HuH-7.5 (cell line): ENCODE measurements at places on chromosomes 2 and 18.

- DNase-seq = peak; percentile 83
Measured at GRCh38 chr2:226800941-226801784, 1.5 kb upstream of the IRS1 start.

DNA sequence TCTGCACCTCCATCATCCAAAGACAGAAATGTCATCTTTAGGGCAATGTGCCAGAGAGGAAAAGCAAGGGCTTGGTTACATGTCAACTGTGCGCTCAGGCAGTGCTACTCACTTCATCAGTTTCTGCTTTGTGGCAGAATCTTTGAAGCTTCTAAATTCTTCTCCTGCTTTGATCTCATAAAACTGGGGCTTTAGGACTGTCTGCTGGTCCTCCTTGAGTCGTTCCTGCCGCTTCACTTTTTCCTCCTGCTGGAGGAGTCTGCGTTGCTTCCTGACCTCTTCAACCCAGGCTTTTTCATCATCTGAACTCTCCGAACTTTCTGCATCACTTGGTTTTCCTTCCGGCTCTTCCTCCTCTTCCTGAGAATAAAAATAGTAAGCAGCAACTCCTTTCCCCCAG, 100.8 kb downstream of the NOL10 start:
- DNase-seq = no peak

GRCh38 chr2:130842770-130843169, 6.1 kb downstream of the ARHGEF4 start:
- DNase-seq = no peak

- DNase-seq = no peak
Measured at GRCh38 chr18:777021-777420, 35.0 kb downstream of the YES1 start.

DNA sequence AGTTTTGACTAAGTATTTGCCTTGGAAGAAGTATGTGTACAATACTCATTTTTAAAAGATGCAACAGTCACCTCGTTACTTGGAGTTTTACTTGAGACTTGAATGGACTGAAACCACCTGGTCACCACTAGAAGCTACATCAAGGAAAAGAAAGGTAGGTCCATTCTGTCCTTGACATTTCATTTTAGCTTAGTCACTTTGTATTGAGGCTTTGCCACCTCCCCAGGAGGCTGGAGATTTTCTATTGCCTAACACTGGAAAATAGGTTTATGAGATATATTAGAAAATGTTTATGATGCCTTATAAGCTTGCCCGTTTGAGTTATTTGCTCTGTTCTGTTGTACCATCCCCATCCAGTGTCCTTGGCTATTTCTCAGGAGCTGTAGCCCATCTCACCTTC, 107.9 kb upstream of the ETAA1 start:
- no peak for DNase-seq

GRCh38 chr2:10009811-10010781, 33.3 kb upstream of the KLF11 start:
- no peak for DNase-seq

DNA sequence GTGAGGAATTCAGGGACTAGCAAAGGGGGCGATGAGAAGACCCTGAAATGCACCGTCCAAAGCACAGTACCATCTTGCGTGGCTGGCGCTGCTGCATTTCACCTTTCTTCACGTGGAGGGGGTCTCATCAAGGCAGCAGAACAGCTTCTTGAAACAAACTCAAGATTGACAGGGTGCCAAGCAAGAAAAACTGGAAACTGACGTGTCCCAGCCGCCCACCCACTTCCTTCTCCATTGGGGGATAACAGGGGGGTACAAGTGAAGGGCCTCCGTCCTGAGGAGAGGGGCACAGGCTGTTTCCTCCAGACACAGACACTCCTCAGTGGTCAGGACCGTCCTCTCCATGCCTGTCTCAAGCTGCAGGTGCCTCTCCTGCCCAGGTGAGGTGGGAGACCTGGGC, 32.5 kb downstream of the HDAC4 start:
- DNase-seq = no peak

GRCh38 chr2:96926791-96927190, 56.9 kb upstream of the SEMA4C start:
- DNase-seq = no peak

DNA sequence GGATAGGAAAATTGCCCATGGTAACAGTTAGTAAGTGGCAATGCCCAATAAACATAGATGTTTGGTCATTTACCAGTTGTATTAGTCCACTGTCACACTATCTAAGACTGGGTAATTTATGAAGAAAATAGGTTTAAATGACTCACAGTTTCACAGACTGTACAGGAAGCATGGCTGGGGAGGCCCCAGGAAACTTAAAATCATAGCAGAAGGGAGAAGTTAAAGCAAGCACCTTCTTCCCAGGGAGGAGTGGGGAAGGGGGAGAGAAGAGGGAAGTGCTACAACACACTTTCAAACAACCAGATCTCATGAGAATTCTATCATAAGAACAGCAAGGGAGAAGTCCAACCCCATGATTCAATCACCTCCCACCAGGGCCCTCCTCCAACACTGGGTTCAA, 23.4 kb downstream of the NR4A2 start:
- no peak for DNase-seq

GRCh38 chr2:165253178-165253577, 14.0 kb downstream of the SCN2A start:
- DNase-seq = no peak

DNA sequence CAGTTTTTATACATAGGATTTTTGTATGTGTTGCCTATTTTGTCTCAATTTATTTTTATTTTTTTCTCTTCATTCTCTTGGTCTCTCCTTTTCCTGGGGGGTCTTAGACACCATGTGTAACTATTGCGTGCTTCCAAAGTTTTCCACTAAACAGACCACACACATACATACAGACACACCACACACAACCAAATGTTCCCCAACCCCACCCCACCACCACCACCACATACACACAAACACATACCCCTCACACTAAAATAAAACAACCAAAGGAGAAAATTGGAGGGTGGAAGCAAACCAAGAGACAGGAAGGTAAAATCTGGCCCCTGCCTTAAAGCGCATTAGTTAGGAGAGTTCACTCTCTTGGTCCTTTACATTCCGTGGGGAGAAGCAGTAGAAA, 30.0 kb upstream of the ANXA4 start:
- DNase-seq = no peak

- no peak for DNase-seq
Measured at GRCh38 chr2:9941996-9942390, 9.5 kb upstream of the GRHL1 start.

- no peak for DNase-seq
Measured at GRCh38 chr18:45136381-45137086, 455.8 kb downstream of the SETBP1 start.

GRCh38 chr18:70288851-70289328, at the start of gene SOCS6:
Gene SOCS6 (plus strand): TSS chr18:70289045. CDS start chr18:70324669, 35,624 bp downstream.
- no peak for DNase-seq

DNA sequence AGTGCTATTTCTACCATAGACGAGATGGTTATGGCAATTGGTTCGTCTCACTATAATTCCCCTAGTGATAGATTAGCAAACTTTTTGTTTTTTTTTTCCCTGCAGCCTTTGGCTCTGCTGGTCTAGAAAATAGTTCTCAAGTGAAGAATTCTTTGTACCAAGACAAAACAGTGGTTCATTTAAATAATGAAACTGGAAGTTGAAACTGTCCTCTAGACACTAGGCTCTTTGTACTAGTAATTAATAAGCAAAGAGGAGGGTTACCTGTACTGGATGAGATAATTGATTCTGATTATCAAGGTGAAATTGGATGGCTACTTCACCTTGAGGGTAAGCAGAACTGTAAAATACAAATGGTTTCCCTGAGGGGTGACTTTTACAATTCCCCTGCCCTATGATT, 156.9 kb upstream of the DCC start:
- no peak for DNase-seq

- DNase-seq = no peak
Measured at GRCh38 chr2:122307763-122308162, 552.3 kb downstream of the TSN start.

GRCh38 chr2:203594541-203594940, 59.4 kb upstream of the RAPH1 start:
- DNase-seq = no peak

GRCh38 chr2:69828938-69829255, 563 bp upstream of the GMCL1 start:
- no peak for DNase-seq

- no peak for DNase-seq
Measured at GRCh38 chr2:14418115-14418514, 214.4 kb upstream of the LRATD1 start.

GRCh38 chr18:48608581-48608980, 69.8 kb downstream of the CTIF start:
- no peak for DNase-seq

DNA sequence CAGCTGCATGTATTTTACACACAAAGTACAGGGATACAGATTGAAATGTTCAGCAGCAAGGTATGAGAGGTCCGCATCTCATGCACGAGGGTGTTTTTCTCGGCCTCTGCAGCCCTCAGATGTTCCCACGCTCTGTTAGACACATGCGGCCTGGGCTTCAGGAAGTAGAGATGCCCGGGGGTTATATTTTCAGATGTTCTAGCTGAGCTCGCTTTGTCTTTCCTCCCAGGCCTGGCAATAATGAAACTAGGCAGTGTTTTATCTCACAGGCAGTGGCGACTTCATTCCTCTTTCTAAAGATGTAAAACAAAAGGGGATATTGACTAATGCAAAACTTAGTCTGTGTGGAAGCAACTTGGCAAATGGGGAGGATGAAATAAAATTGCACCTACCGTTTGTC, 190.7 kb downstream of the GBX2 start:
- DNase-seq = no peak
